GM23338 (cell line): ENCODE measurements at places on chromosomes 4 and X.
A peak's percentile ranks its signal among the peaks of the same experiment; 100 is the strongest.

GRCh38 chrX:31449081-31449480, 377.2 kb upstream of the FTHL17 start:
- no peaks in the 10 kb centered on the region for H3K27me3 ChIP-seq
- H3K4me3 ChIP-seq: no peak overlapping the region
- H3K4me1 ChIP-seq: no peaks in the 10 kb centered on the region
- H3K27ac ChIP-seq: no peak overlapping the region

DNA sequence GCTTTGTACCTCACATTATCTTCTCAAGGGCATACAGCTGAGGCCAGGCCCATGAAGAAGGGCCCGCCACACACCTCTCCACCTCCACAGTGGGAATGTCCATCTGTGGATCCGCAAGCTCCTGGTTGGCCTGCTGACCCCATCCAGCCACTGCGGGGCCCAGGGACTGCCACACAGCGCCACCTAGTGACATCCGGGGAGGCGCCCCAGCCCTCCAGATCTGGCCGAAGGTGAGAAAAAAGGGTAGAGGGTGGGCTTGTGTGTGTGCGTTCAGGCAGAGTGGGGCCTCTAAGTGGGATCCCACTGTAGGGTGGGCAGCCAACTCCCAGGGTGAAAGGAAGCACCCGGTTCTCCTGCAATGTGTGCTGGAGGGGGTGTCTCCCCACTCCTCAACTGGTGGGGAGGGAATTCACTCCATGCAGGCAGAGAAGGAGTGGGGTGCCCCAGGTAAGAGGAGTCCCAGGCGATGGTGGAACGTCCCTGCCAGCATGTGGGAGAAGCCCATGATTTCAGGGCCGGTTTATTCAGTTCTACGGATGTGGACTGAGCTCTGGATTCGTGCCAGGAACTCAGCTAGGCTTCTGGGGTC, 117.3 kb downstream of the ENPP6 start:
- no peaks in the 10 kb centered on the region for H3K27me3 ChIP-seq
- H3K4me3 ChIP-seq: no peak overlapping the region

- no peak overlapping the region for H3K4me3 ChIP-seq
- no peaks in the 10 kb centered on the region for H3K4me1 ChIP-seq
- no peaks in the 10 kb centered on the region for H3K27me3 ChIP-seq
- no peak overlapping the region for H3K27ac ChIP-seq
Observed at GRCh38 chrX:104697294-104697693, 131.3 kb downstream of the IL1RAPL2 start.

DNA sequence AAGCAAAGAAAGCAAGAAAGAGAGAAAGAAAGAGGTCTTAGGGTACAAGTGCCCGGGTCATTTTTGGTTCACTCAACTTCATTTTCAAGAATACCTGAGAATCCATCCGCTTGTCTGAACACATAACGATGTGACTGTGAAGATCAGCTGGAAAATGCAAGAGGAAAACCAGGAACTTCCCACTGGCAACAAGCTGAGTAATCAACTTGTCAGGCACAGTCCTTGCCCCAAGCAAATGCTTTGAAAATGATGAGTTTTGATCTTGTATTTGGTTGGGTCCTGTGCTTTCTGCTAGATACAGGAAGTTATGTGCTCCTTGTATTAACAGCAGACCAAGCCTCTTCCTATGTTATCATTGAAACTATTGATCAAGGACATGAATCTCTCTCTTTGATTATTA, 239.1 kb downstream of the ASMT start:
- no peak overlapping the region for H3K4me3 ChIP-seq
- no peak overlapping the region for H3K27ac ChIP-seq
- no peaks in the 10 kb centered on the region for H3K4me1 ChIP-seq
- H3K36me3 ChIP-seq: no peaks in the 10 kb centered on the region
- DNase-seq: no peak

DNA sequence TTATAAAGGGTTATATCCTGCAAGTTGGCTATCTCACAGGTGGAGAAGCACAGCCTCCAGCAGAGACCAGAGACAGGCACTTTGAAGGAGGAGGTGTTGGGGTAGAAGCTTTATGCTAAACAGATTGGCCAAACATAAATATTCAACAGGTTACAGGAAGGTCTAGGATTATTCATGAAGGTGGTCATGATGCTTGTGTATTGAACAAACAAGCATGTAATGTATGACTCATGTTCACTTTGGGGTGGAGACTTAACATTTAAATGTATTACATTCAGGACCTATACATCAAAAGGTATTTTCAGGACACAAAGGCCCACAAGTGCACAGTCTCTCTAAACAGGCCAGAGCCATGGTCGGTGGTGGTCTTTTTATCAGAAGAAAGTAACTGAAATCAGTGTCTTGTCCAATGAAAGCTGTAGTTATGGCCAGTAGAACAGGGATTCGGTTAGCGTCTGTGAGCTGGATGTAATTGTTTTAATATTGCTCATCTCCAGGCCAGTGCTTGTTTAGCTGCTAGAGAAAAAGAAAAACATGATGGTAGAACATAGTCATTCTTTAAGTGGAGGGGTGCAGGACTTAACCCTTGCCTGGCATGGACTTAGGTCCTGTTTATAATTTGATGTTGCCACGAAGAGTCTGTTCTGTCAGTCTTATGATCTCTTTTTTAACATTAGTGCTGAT, 555.2 kb upstream of the PCDH10 start:
- no peaks in the 10 kb centered on the region for H3K4me1 ChIP-seq
- H3K4me3 ChIP-seq: no peak overlapping the region
- DNase-seq: no peak
- H3K27me3 ChIP-seq: no peaks in the 10 kb centered on the region
- H3K36me3 ChIP-seq: no peaks in the 10 kb centered on the region

GRCh38 chr4:38967260-38968095, 64.7 kb downstream of the TMEM156 start:
- no peak for DNase-seq
- no peaks in the 10 kb centered on the region for H3K36me3 ChIP-seq
- H3K27me3 ChIP-seq: no peaks in the 10 kb centered on the region
- no peak overlapping the region for H3K27ac ChIP-seq
- H3K4me3 ChIP-seq: no peak overlapping the region

DNA sequence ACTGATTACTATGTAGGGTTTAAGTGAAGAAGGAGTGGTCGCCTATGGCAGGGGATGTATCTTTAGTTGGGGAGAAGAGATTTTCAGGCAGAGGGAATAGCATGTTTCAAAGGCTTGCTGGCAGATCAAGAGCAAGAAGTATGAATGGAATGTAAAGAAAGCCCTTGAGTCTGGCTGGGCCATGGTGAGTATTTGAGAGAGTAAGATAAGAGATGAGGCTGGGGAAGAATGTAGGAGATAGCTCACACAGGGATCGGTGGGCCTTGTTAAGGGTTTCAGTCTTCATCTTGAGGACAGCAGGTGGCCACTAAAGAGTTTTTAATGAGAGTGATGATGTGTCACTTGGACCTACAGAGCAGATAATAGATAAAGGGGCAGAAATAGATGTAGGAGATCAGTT, 319.1 kb upstream of the RPS6KA3 start:
- H3K4me3 ChIP-seq: no peak overlapping the region
- no peaks in the 10 kb centered on the region for H3K4me1 ChIP-seq
- no peaks in the 10 kb centered on the region for H3K27me3 ChIP-seq
- no peak overlapping the region for H3K27ac ChIP-seq

DNA sequence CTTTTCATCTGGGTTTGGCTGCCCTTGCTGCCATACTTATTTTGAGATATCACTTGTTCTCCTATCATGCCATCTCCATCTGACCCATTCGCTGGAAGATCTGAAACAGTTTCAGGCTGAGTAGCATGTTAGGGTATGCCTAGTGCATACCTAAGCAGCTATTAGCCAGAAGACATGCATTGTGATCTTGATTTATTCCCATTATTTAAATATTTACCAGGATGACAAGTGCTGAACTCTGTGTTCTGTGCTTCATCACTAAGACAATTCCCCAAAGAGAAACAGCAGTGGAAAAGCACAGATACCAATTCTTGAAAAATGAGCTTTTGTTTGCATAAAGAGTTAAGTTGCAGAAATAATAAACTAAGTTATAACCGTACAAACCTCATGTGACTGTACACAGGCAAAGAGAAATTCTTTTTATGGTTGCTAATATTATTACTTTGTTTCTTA, 271.0 kb upstream of the ARSJ start:
- H3K27ac ChIP-seq: no peak overlapping the region
- no peaks in the 10 kb centered on the region for H3K4me1 ChIP-seq
- DNase-seq: no peak
- H3K27me3 ChIP-seq: no peaks in the 10 kb centered on the region

GRCh38 chr4:118811832-118812231, 24.1 kb downstream of the SEC24D start:
- no peak for DNase-seq
- H3K27me3 ChIP-seq: no peaks in the 10 kb centered on the region
- peaks cover 50% of the 10 kb centered on the region for H3K36me3 ChIP-seq
- no peak overlapping the region for H3K4me3 ChIP-seq

DNA sequence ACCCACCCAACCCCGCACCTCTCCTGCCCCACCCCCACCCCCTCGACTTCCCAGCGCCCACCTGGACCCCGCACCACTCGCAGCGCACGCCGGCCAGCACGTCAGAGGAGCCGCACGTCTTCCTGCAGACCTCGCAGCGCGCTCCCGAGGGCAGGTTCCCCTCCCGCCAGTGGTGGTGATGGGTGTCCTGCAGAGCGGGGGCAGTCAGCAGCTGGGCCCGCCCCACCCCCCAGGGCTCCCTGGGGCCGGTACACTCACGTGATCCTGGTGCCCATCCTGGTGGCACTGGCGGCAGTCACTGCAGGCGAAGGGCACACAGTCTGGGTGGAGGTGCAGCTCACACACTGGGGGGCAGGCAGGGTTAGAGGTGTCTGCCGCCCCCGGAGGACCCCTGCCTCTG, 5.1 kb downstream of the DGKQ start:
- H3K4me1 ChIP-seq: no peaks in the 10 kb centered on the region
- DNase-seq: peak; percentile 45
- H3K27me3 ChIP-seq: peaks cover 15% of the 10 kb centered on the region; the same call in 1 of the 2 replicates
- peak overlapping the region; percentile 40; the same call in 1 of the 2 replicates for H3K4me3 ChIP-seq

DNA sequence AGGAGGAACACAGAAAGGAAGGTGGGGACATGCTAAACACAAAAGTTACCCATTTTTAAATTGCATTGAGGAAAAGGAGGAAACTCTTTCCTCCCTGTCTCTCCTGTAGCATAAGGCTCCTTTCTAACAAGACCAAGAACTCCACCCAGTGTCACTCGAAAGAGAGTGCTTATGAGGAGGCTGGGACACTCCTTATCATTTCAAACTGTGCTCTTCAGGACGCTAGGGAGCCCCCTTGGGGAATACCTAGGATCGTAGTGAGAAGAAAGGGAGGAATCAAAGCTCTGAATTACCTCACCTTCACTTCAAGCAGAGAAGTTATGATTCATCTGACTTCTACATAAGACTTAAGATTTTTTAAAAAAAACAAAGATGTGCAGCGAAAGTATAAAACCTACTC, 65.5 kb downstream of the F9 start:
- no peaks in the 10 kb centered on the region for H3K27me3 ChIP-seq
- no peak overlapping the region for H3K27ac ChIP-seq

- DNase-seq: peak; percentile 32
- no peaks in the 10 kb centered on the region for H3K27me3 ChIP-seq
- no peak overlapping the region for H3K27ac ChIP-seq
- H3K4me3 ChIP-seq: peak overlapping the region; percentile 79
- no peaks in the 10 kb centered on the region for H3K36me3 ChIP-seq
- 0 out of 2 replicates have a peak, but pooled peaks cover 4% of the 10 kb centered on the region for H3K4me1 ChIP-seq
Observed at GRCh38 chrX:80808881-80809411, 731 bp downstream of the BRWD3 start.

GRCh38 chr4:118740869-118741268, 55.7 kb downstream of the METTL14 start:
- peak; percentile 43 for DNase-seq
- H3K4me3 ChIP-seq: no peak overlapping the region
- H3K27me3 ChIP-seq: no peaks in the 10 kb centered on the region
- H3K4me1 ChIP-seq: 0 out of 2 replicates have a peak, but pooled peaks cover 6% of the 10 kb centered on the region

DNA sequence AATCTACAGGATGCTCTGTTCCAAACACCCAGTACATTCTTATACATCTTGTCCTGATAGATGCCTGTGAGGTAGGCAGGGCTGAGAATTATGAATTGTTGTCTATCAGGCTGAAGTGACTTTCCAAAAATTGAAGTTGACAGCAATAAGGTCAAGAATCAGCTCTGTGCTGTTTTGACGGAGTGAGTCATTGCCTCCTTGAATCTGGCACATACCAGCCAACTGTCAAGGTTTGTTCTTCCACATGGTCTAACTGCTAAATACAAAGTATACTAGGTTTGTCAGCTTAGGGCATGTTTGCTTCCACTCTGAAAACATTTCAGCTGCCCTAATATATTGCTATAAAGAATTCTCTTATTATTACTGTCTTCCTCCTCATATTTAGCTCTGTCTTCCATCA, 32.3 kb downstream of the SH3RF1 start:
- peaks cover 5% of the 10 kb centered on the region; the same call in 1 of the 2 replicates for H3K4me1 ChIP-seq
- H3K27ac ChIP-seq: no peak overlapping the region
- H3K27me3 ChIP-seq: no peaks in the 10 kb centered on the region

DNA sequence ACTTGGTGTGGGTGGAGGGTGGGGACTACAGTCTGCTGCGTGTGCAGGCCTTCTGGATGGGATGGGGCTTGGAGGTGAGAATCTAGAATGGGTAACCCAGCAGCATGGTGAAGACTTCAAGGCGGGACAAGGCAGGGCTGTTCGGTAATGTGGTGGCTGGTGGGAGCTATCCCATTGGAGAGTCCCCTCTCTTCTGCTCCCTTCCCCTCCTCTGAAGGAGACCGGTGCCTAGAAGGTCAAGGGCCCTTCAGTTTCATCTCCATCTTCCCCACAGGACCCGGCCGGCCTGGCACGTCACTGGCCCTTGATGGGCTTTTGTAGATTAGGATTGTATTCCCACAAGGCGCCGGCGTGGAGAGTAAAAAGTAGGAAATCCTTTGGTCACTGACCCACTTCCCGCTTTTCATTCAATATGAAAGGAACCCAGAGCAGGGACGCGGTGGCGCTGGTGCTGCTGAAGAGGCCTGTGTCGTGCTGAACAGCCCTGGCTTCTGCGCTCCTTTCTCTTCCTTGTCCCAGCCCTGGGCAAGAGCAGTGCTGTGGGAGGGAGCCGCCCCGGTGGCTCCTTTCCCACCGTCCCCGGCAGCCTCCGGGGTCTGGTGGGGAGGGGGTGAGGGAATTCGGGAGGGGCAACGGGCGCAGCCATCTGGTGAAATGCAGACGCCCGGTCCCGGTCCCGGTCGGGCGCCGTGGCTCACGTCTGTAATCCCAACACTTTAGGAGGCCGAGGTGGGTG, 7.3 kb upstream of the HMGB3 start:
- no peaks in the 10 kb centered on the region for H3K4me1 ChIP-seq
- H3K27ac ChIP-seq: no peak overlapping the region
- no peaks in the 10 kb centered on the region for H3K36me3 ChIP-seq
- H3K4me3 ChIP-seq: no peak overlapping the region

DNA sequence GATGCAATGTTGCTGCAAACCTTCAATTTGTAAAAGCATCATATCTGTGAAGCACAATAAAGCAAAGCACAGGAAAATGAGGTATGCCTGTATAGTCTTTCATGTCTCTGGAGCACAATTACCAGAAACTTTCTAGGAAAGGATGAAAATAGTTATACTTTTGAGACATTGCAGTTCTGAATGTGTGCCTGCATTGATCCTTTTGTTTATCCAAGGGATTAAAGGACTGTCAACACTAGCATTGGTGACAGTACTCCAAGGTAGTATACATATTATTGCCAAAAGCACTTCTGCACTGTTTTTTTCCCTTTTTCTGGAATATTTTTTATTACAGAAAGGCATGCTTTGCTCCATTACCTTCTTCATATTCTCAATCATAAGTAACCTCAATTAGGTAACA, 476.0 kb downstream of the GABRG1 start:
- H3K4me1 ChIP-seq: no peaks in the 10 kb centered on the region
- DNase-seq: no peak
- H3K27me3 ChIP-seq: no peaks in the 10 kb centered on the region
- H3K4me3 ChIP-seq: no peak overlapping the region

GRCh38 chr4:71294301-71294700, 44.5 kb upstream of the SLC4A4 start:
- H3K27me3 ChIP-seq: no peaks in the 10 kb centered on the region
- no peaks in the 10 kb centered on the region for H3K4me1 ChIP-seq
- H3K27ac ChIP-seq: no peak overlapping the region
- DNase-seq: no peak
